ENCODE measurements at places on chromosomes 12 and 14.
A peak's percentile ranks its signal among the peaks of the same experiment; 100 is the strongest.

- no peak for DNase-seq
Observed at GRCh38 chr14:26765301-26765700, 167.5 kb upstream of the NOVA1 start.

DNA sequence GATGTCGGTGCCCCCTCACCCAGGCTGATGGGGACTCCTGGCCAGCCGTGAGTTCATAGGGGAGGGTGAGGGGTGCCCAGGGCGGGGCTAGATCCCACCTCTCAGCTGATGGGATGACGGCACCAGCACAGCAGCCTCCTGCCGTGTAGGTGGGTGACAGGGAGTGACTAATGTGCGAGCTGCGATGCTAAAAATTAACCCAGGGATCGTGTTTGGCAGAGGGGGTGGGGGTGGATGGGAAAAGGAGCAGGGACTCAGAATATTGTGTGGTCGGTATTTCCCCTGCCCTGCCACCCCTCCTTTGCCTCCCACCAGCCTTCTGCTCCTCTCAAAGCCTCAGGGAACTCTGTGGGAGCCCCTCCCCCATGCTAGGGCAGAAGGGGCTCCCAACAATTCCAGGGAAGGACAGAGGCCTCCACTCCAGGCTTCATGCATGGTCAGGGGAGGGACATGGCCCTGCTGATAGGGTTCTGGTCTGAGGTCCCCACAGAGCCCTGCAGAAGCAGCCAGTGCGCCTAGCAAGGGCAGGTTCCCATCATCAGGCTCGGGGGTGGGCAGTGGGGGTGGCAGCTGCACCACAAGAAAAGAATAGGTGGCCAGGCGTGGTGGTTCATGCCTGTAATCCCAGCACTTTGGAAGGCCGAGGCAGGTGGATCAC is 12.5 kb downstream of the TAMALIN start:
- DNase-seq, result no peak

GRCh38 chr14:27917896-27918295 is 848.7 kb upstream of the FOXG1 start:
- no peak for DNase-seq

DNA sequence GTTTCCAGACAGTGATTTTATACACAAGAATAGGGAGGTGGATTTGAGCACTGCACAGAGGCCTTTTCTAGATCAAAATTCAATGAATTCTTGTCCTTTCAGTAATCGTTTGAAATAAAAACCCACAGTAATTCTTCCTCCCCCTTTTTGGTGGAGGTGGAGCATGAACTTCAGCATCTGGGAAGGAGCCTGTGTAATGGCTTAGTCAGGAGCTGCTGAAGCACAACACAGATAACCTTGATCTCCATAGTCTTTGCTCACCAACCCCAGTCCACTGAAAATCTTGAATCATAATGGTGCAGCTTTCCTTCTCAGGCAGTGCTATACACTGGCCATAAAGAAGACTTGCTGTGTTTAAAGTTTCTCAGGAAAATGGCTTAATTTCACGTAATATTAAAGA is 6.4 kb upstream of the TBPL2 start:
- DNase-seq, result no peak

DNA sequence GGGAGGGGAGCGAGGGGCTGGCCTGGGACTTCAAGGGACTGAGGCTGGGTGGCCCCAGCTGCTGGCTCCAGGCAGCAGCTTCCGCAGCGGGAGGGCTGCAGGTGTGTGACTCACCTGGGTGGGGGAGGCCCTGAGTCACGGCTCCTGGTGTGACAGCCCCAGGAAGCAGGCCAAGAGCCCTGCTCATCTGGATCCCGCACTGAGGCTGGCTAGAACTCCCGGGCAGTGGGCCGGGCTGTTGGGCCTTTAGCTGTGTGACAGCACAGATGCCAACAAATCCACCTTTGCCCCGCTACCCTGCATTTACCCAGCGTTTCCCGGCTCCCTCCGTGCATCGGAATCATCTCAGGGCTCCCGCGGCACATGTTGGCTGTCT is 180.0 kb upstream of the PRMT8 start:
- DNase-seq, result no peak

DNA sequence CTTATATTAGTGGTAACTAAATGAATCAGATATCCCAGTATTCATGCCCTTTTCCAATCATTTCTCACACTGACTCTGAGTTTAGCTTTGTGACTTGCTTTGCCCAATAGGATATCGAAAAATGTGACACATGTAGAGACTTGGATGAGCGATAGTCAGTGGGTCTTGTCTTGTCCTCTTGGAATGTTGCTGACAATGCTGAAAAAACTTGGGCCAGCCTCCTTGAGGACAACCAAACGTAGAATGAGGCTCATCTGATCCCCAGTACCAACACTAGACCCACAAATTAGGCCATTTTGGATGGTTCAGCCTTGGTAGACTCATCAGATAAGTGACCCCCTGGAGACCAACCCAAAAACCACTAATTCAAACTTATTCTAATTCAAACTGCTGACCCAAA is 351.0 kb downstream of the GRIN2B start:
- no peak for DNase-seq

GRCh38 chr14:99129998-99130397 is 142.0 kb downstream of the BCL11B start:
- DNase-seq, result no peak

DNA sequence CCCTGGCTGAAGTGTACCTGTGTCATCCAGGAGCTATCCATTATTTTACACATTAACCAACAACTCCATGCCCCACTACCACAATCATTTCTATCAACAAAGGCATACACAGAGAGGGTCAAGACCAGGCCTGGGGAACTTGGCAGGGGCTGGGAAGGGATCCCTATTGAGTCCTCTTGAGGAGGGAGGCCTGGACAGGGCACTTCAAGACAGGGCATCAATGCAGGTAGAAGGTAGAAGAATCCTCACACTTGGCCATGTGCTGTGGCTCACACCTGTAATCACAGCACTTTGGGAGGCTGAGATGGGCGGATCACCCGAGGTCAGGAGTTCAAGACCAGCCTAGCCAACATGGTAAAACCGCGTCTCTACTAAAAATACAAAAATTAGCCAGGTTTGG is 13.4 kb upstream of the ANKRD33 start:
- no peak for DNase-seq

- DNase-seq, result peak; percentile 52
Observed at GRCh38 chr14:33393895-33394368, 455.3 kb downstream of the NPAS3 start.

DNA sequence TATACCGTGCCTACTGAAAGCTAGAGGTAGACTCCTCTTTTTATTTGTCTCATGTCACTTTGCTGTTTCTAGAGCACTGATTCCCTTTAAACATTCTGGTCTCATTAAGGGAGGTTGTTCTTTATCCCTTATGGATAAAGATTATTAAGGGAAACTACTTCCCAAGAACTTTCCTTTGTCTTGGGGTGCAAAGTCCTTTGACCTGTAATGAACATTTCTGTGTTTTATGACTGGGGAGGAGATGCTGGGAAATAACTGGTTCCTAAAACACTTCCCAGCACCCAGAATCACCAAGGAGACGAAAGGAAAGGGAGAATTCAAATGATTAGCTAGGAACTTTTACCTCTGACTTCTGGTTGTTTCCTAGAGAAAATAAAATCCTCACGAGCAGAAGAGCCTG is 63.2 kb upstream of the ACTN1 start:
- no peak for DNase-seq

DNA sequence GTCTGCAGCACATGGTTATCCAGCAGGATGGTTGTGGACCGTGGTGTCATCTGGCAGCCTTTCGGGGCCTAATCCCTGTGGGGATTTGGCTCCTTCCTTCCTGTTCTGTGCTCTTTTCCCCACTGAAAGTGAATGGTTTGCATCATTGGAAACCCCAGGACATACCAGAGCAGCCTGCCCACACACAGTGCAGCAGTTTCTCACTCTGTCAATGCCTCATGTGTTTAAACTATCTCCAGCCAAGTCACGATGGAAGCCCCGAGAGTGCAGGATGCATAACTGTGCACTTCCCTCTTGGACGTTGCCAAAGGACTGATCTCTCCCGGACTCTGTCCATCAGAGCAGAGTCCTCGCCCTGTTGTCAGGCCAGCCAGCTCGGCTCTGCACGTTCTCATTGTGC is 29.0 kb upstream of the AMN start:
- DNase-seq, result no peak

DNA sequence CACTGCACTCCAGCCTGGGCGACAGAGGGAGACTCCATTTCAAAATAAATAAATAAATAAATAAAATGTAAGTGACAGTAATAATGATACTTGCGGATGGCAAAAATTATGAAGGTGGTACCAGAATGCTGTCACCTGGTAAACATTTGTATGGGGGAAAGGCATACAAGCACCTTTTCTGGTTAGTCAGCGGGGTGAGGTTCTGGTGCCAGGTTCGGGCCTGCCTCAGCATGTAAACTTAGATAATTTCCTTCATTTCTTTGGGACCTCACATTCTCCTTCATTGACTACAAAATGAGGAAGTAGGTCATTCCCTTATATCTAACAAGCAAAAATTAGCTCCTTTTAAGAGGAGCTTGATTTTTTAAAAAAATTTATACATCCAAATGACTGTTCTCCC is 10.8 kb downstream of the VTI1B start:
- no peak for DNase-seq

DNA sequence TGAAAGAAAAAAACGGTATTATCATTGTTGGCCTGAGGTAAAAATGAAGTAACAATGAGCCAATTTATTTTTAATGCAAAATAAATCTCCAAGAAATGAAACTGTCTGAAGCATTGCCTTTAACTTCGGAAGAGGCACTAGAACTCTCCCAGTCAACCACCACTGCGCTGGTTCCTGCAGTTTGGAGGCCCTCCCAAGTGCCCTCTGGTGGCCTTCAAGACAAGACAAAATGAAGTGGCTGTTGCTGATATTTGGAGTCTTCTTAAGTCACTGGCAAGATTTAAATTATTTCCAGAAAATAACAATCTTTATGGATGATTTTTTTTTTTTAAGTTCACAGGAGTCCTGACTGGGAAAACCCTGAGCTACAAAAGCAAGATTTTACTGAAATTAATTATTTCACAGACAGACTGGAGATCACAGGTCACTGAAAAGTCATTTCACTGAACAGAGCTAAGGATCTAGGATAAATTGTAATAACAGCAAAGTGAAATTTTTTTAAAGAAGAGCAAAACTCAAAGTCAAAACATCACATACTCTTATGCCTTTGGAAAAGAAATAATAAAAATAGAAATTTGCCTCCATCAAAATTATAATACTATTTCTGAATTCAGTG is 58.2 kb downstream of the DICER1 start:
- DNase-seq, result peak; percentile 46

- peak; percentile 75 for DNase-seq
Observed at GRCh38 chr12:14995583-14996425, 23.0 kb downstream of the PDE6H start.

- DNase-seq, result no peak
Observed at GRCh38 chr14:105409364-105409763, 10.3 kb upstream of the MTA1 start.

GRCh38 chr14:69948351-69948750 is 69.1 kb downstream of the SMOC1 start:
- DNase-seq, result no peak

DNA sequence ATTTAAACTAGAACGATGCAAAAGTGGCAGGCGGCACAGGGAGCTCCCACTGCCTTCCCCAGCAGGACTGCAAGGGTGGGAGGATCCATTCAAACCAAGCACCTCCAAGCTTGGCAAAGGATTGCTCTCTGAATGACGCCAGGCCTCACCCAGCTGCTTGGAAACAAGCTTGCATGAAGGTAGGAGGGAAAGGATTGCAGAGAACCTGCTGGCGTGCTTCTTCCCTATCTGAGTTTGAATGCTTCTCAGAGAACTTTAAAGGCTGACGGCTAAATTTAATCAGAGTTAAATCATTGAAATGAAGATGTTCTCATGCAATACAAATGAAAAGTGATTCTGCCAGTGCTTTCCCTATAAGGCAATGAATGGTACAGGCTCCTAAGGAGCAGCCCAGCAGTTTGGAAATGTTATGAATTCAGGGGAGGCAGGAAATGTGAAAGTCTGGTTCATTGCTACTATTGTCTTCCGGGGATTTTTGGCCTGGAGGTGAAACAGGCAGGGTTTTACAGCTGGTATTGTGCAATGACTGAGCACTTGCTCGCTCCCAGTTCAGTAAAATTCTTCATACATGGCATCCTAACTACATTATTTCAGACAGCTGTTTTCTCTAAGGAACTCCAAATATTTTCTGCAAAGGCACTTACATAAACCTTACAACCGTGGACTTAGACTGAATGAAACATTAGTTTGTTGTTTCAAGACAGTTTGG is 31.9 kb upstream of the DUSP6 start:
- DNase-seq, result no peak

- no peak for DNase-seq
Observed at GRCh38 chr14:99234961-99235571, 36.9 kb downstream of the BCL11B start.

GRCh38 chr12:84741692-84742091 is 170.9 kb downstream of the SLC6A15 start:
- no peak for DNase-seq

DNA sequence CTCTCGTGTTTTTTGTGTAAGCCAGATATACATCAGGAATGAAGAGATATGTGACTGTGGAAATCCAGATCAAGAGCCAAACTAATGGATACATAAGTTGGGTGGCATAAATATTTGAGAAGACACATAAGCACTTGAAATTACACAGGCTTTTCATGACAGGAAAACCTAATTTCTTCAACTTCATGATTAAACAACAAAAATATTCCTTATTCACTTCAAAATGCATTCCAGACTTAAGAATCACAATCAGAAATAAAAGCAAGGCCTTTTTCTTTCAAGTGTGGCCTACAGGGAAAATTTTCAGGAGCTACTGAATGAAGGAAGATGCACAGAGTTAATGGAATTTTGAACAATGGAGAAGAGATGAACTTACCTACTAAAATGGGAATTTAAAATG is 515.6 kb downstream of the FOXG1 start:
- no peak for DNase-seq

DNA sequence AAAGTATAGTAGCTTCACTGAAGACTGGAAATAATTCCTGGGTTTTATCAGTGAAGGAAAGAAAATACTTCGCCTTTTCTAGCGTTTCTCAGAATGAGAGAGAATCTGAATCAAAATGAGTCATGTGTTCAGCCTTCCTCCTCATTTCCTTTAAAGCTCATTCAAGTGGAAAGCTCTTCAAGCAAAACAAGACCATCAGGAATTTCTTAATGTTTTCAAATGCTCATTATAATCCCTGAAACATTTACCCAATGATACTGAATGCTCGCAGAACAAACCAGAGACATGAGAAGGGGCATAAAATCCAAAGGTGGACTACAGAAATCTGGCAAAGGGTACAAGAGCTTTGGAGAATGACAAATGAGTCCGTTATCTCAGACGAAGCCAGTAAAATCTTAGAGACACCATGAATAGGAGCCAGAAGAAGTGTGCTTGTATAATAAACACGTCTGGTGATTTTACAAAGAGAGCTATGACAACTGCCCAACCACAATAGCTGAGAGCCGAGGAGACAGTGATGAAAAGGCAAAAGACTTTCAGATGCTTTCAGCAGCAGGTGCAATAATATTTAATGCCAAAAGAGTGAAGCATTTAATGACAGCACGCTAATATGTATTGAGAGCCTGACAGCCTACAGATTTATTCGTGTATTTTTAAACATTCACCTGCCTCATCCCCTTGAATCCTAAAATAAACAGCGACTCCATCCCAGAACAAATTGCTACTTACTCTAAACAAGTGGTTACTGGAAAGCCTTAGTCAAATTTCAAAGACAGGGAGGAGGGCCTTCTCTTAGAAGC is 19.0 kb downstream of the SPRING1 start:
- peak; percentile 94 for DNase-seq

Data from NCI-H1105 treated with DMSO at 0.1 percent for 48 hours (cell line).